ENCODE measurements at places on chromosomes 3 and 15.
A peak's percentile ranks its signal among the peaks of the same experiment; 100 is the strongest.

GRCh38 chr15:58527573-58528187 lies 95.9 kb downstream of the LIPC start:
- no peak for DNase-seq

GRCh38 chr15:89340573-89340972 lies 5.9 kb upstream of the POLG start:
- DNase-seq, result no peak

GRCh38 chr3:38805765-38806386 lies 10.1 kb downstream of the SCN10A start:
- DNase-seq, result peak; percentile 2

GRCh38 chr15:74901612-74902063 lies 5.0 kb downstream of the FAM219B start:
- DNase-seq, result no peak

GRCh38 chr3:131731709-131732108 lies 228.9 kb upstream of the MRPL3 start:
- no peak for DNase-seq

GRCh38 chr3:54621184-54621583 lies 306.7 kb downstream of the LRTM1 start:
- no peak for DNase-seq

DNA sequence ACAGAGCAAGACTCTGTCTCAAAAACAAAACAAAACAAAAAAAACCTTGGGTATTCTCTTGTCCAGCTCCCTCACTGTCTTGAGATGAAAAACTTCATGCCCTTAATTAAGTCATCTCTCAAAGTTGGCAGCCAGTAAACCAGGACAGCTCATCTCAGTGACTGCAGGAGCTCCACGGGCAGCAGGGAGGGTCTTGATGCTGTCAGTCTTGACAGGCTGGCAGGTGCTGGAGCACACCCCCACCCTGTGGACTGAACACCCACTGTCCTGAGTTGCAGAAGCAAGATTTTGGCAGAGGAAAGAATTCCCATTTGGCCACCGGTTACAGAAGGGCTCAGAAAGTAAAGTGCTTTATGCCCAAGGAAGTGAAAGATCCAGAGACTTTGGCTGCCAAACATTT lies 8.0 kb downstream of the DNAJA4 start:
- no peak for DNase-seq

GRCh38 chr3:126210606-126211005 lies 30.2 kb upstream of the ALDH1L1 start:
- DNase-seq, result no peak

- DNase-seq, result no peak
Measured at GRCh38 chr3:58029842-58030584, 21.8 kb downstream of the FLNB start.

DNA sequence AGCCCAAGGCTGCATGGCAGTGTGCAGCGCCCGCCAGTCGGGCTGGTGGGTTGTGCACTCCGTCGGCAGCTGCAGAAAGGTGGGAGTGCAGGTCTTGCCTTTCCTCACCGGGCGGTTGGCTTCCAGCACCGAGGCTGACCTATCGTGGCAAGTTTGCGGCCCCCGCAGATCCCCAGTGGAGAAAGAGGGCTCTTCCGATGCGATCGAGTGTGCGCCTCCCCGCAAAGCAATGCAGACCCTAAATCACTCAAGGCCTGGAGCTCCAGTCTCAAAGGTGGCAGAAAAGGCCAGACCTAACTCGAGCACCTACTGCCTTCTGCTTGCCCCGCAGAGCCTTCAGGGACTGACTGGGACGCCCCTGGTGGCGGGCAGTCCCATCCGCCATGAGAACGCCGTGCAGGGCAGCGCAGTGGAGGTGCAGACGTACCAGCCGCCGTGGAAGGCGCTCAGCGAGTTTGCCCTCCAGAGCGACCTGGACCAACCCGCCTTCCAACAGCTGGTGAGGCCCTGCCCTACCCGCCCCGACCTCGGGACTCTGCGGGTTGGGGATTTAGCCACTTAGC lies 4.3 kb downstream of the ISL2 start:
- DNase-seq, result peak; percentile 44

GRCh38 chr15:39124553-39125171 lies 456.2 kb upstream of the THBS1 start:
- no peak for DNase-seq

Data from stimulated activated CD8-positive, alpha-beta memory T cell treated with anti-CD3 and anti-CD28 coated beads, Interleukin-15, amount 100 ng/mL, for 48 hours (primary cell).